Inflammatory macrophage (primary cell): ENCODE measurements at places on chromosomes 12 and 14.

GRCh38 chr12:105641749-105642148 is 311.3 kb downstream of the C12orf75 start:
- no peak for DNase-seq

- no peak for DNase-seq
Measured at GRCh38 chr14:99514552-99515300, 33.5 kb downstream of the CCNK start.

DNA sequence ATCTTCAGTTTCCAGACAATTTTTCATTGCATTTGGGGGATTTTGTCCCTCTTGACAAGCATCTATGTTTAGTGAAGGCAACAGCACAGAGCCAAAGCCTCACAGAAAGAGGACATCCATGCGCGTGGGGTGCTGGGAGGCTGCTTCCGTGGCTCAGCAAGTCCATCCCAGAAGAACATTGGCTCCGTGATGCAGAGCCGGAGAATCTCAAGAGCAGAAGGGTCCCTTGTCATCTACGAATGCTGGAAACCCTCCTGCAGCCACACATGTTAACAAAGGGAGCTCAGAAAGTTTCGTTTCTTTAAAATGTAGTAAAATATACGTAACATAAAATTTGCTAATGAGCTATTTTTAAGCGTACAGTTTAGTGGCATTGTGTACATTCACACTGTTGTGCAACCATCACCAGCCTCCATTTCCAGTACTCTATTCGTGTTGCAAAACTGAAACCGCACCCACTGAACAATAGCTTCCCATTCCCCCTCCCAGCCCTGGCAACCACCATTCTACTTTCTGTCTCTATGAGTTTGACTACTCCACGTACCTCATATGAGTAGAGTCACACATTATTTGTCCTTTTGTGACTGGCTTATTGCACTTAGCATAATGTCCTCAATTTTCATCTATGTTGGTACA is 185.9 kb downstream of the TTC7B start:
- DNase-seq, result peak; percentile 93

DNA sequence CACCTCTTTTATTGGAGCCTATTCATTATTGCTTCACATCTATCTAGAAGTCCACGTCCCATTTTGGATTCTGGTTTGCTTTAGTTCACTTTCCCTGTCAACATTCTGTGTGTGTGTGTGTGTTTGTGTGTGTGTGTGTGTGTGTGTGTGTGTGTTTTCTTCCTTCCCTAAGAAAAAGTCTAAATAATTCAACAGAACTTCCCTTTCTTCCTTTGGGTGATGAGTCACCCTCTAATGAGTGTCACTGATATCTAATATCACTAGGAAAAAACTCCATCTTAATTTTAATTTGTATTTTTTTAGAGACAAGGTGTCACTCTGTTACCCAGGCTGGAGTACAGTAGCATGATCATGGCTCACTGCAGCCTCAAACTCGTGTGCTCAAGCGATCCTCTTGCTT is 234.2 kb downstream of the TTC8 start:
- peak; percentile 53 for DNase-seq

GRCh38 chr14:99467336-99468078 is 13.2 kb downstream of the SETD3 start:
- no peak for DNase-seq

DNA sequence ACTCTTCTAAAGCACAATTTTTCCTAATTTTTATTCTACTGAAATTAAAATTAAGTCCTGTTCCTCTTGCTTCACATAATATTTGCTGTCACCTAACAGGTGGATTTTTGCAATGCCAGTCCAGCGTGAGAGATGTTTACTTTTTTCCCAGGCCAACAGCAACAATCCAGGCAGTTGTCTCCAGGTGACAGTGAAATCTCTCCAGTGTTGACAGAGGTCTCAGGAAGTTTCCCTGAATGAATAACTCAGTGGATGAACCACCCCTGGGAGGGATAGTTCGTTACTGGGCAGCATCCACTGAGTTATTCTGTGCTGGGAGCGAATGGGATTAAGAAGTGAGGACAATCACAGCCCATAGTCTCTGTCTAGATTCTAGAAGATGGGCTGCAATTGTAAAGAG is 7.1 kb upstream of the NT5DC3 start:
- DNase-seq, result no peak

GRCh38 chr14:104639885-104640548 is 35.4 kb upstream of the TMEM179 start:
- peak; percentile 61 for DNase-seq

DNA sequence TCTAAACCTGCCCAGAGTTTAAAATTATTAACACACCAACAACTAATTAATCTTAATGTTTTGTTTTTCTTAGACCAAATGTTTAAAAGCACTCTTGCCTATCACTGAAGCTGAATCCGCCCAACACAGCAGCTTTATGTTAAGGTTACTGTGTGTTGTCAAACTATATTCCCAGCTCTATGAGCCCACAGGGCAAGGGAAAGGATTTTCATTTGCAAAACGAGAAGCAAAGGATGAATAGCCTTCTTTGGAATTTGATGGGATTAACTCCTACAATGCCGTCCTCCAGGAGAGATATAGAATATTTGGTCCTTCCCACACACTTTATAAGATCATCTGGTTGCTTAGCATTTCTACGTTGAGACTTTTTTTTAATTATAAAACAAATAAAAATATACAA is 43.7 kb downstream of the DUSP16 start:
- no peak for DNase-seq

DNA sequence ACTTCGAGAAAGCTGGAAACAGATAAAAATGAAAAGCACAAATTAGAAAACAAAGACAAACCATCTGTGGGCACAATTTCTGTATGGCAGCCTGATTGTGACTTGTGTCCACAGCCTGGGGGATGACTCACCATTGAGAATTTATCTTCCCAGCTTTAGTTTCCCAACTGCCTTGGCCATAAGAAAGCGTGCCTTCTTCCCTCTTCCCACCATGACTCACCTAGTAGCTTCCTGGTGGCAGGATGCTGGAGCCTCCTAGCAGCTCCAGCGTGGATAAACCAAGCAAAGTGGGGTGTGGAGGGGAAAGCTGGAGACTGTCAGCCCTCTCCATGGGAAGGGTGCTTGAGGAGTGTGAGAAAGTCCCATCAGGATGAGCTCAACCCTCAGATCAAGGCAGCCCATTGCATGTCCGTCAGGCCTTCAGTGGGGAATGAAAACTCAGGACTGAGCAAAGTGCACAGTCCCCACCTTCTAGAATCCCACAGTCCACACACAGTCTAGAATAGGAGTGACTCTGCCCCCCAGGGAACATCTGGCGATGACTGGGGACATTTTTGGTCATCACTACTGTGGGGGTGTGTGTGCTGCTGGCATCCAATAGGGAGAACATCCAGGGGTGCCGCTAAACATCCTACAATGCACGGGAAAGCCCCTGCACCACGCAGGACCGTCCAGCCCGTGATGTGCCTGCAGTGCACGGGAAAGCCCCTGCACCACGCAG is 22.4 kb upstream of the SERPINA6 start:
- DNase-seq, result peak; percentile 40

- DNase-seq, result no peak
Measured at GRCh38 chr14:60863249-60863648, 117.6 kb downstream of the TRMT5 start.

- no peak for DNase-seq
Measured at GRCh38 chr12:112792301-112792700, 753 bp downstream of the RPH3A start.

- no peak for DNase-seq
Measured at GRCh38 chr14:104957146-104958113, 20.7 kb downstream of the AHNAK2 start.

- DNase-seq, result peak; percentile 100
Measured at GRCh38 chr14:73463411-73463810, 5.1 kb upstream of the NUMB start.

DNA sequence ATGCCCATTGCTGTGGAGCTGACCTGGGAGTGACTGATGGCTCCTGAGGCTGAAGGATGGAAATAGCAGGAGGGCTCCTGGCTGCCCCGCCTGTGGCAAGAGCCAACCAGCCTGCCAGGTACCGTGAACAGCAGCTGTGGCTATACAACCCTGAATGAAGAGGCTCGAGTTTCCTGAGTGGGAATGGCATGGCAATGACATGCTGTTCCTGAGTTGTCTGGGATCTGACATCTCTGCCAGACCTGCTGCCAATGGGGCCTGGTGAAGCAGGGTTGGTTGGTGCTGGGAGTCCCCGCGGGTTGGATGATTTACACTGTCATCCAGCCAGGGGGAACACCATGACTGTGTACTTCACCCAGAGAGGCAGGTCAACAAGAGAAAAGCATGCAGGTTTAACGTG is 31.8 kb upstream of the LRRC10 start:
- DNase-seq, result no peak

GRCh38 chr14:103141117-103141796 is 18.0 kb downstream of the TNFAIP2 start:
- peak; percentile 42 for DNase-seq

DNA sequence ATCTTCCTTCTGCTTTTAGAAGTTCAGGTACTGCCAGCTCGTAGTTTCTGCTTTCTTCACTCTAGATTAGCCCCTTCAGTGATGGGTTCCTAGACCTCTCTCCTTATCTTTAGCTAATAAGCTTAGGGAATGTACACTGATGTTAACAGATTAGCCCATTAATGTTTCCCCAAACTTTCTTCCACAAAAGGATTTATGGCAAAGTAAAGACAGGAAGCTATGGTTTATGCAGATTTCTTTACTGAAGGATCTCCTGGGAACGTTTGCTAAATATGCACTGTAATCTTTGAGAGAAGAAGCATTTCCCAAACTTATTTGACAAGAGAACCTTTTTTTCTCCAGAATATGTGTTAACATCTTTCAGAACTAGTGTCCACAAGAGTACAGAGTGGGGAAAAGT is 4.2 kb downstream of the SOCS4 start:
- no peak for DNase-seq

DNA sequence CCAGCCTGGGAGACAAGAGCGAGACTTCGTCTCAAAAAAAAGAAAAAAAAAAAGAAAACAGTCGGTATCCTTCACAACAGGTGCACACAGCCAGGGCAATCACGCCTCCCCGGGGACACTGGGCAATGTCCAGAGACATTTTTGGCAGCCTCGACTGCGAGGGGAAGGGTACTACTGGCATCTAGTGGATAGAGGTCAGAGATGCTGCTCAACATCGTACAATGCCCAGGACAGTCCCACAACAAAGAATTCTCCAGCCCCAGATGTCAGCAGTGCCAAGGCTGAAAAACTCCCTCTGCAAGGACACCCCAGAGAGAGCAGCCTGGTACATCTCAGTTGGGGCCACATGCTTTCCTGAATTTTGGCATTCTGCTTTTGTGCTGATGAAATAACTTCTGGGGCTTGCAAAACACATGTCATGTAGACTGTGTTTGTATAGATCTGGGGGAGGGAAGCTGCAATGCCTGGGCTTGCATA is 21.5 kb downstream of the ALDH2 start:
- DNase-seq, result peak; percentile 64

GRCh38 chr14:89266754-89267153 is 150.3 kb downstream of the FOXN3 start:
- no peak for DNase-seq

GRCh38 chr12:112676507-112676906 is 115.0 kb upstream of the RPH3A start:
- DNase-seq, result no peak

- DNase-seq, result peak; percentile 28
Measured at GRCh38 chr12:125402874-125403789, 337.9 kb downstream of the AACS start.

DNA sequence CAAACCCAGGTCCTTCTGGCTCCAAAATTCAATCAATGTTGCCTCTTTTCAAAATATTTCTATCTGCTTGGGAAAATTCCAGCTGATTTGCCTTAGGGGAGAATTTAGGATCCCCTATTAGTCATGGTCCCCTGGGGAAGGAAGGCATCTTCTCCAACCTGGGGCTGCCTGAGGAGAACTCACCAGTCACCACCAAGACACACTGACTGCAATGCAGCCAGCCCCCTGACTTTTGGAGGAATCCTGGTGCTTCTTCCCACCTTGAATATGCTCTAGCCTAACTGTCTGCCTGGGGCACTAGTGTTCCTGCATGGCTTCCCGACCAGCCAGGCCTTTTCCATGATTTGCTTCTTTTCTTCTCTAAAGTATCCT is 71.8 kb upstream of the BCL2L14 start:
- no peak for DNase-seq

- DNase-seq, result no peak
Measured at GRCh38 chr14:92626041-92626440, 112.5 kb downstream of the RIN3 start.

GRCh38 chr14:68521961-68522509 is 270.8 kb downstream of the ZFP36L1 start:
- no peak for DNase-seq

- DNase-seq, result no peak
Measured at GRCh38 chr12:3263939-3264922, 187.1 kb downstream of the TSPAN9 start.

GRCh38 chr12:88538250-88538649 is 42.0 kb downstream of the KITLG start:
- no peak for DNase-seq

GRCh38 chr12:44015333-44015941 is 179.6 kb downstream of the TMEM117 start:
- DNase-seq, result peak; percentile 14

- DNase-seq, result no peak
Measured at GRCh38 chr12:60684988-60685655, 1089.3 kb downstream of the SLC16A7 start.

GRCh38 chr14:35068238-35069012 is 22.4 kb downstream of the FAM177A1 start:
- no peak for DNase-seq

DNA sequence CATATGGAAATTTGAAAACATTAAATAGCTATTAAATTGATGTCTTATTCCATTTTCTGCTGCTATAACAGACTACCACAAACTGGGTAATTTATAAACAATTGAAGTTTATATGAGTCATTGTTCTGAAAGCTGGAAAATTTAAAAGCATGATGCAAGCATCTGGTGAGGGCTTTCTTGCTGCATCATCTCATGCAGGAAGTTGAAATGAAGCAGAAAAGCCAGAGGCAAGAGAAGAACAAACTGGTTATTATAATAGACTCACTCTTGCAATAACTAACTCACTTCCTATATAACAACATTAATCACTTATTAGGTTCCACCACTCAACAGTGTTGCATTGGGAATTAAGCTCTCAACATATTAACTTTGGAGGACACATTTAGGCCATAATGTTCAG is 1277.4 kb downstream of the LRFN5 start:
- peak; percentile 81 for DNase-seq

DNA sequence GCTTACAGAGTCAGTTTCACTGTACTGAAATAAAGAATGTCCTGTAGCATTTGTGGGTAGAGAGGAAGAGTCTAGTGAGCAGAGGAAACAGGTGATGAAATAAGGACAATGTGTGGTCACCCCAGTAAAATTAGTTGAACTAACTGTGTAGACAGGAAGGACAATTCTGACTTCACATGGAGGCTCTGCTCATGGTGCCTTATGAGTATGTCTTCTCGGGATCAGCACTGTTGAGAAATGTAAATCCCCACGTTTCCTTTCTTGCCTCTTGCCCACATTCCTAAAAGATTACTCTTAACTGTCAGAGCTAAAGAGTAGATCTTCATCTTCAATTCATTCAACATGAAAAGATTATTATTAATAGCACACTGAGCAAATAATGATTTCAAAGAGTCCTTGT is 113.2 kb upstream of the FLRT2 start:
- peak; percentile 76 for DNase-seq
